ENCODE measurements at places on chromosomes 6 and 20. TPM values are rescaled to one million over a fixed set of nuclear protein-coding genes. Genes with fewer than 3 reads are reported as not detected.
A peak's percentile ranks its signal among the peaks of the same experiment; 100 is the strongest.

Gene SLC22A7
- not detected for total RNA-seq

Gene LY6G6D
- total RNA-seq = not detected

Gene OR2H2
- total RNA-seq = not detected

Gene TREM2
- not detected for total RNA-seq

Gene ZSWIM3
- 3.5 TPM for total RNA-seq

Gene ENPP5
- total RNA-seq = 0.40 TPM

Gene RGL2
- total RNA-seq = 24.3 TPM

GRCh38 chr6:73696966-73697655 is 1.1 kb downstream of the CD109 start:
- DNase-seq = no peak
- H3K4me3 ChIP-seq = peak overlapping the region; percentile 95

DNA sequence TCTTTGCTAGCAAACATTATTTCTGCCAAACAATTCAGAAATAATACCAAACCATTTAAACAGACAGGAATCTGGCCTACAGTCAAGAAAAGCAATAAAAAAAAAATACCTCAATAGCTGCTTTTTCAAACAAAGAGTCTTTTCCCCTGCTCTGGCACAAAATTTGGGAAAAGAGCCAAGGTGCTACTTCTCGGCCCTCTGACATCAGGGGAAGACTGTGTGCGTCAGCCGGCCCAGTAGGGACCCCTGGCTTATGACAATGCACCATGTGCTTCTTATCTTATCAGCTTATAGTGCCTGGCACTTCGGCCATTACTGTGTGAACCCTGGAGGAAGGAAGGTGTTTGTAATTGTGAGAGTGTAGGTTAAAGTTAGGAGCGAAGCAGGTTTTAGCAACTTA is 89.4 kb downstream of the PDE10A start:
- no peaks in the 10 kb centered on the region for H3K4me1 ChIP-seq
- H3K36me3 ChIP-seq = no peaks in the 10 kb centered on the region
- H3K27ac ChIP-seq = no peak overlapping the region
- DNase-seq = no peak

- H3K4me3 ChIP-seq = no peak overlapping the region
- H3K27ac ChIP-seq = no peak overlapping the region
- peaks cover 6% of the 10 kb centered on the region for H3K4me1 ChIP-seq
- H3K36me3 ChIP-seq = no peaks in the 10 kb centered on the region
- no peak for DNase-seq
Observed at GRCh38 chr6:146029573-146030184, 817 bp downstream of the GRM1 start.

- DNase-seq = peak; percentile 54
- peak overlapping the region; percentile 75 for H3K4me3 ChIP-seq
- peaks cover 20% of the 10 kb centered on the region for H3K36me3 ChIP-seq
- no peaks in the 10 kb centered on the region for H3K27me3 ChIP-seq
Observed at GRCh38 chr6:33213166-33213988, 5.1 kb downstream of the RING1 start.

DNA sequence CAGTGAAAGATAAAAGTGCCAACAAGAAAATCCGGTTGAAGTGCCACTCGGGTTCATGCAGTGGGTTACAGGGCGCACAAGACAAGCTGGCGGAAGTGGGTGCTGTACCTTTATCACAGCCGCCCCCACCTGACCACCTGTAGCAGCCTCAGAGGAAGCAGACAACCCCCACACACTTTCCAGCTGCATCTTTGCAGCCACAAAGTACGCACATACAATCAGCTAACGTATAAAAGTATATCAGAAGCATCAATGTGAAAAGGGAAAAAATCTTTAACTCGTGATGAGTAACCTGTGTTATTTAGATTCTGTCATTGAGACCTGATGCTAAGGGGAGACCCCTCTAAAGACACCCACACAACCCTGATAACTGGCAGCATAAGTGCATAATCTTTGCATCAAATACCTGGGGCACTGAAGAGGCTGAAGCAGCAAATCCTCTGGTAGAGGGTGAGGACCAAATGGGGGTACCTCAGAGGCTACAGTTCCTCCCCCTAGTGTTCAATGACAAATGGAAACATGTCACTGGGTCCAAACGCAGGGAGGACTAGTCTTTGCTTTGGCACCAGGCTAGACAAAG is 22.1 kb downstream of the BACH2 start:
- H3K36me3 ChIP-seq = peaks cover 64% of the 10 kb centered on the region
- H3K4me1 ChIP-seq = peaks cover 87% of the 10 kb centered on the region
- H3K27ac ChIP-seq = peak overlapping the region; percentile 96
- DNase-seq = peak; percentile 99
- no peaks in the 10 kb centered on the region for H3K27me3 ChIP-seq

- no peak overlapping the region for H3K4me3 ChIP-seq
- peaks cover 2% of the 10 kb centered on the region for H3K27me3 ChIP-seq
- H3K4me1 ChIP-seq = no peaks in the 10 kb centered on the region
- no peaks in the 10 kb centered on the region for H3K36me3 ChIP-seq
- DNase-seq = no peak
Observed at GRCh38 chr6:47028835-47029360, 13.2 kb downstream of the ADGRF1 start.

DNA sequence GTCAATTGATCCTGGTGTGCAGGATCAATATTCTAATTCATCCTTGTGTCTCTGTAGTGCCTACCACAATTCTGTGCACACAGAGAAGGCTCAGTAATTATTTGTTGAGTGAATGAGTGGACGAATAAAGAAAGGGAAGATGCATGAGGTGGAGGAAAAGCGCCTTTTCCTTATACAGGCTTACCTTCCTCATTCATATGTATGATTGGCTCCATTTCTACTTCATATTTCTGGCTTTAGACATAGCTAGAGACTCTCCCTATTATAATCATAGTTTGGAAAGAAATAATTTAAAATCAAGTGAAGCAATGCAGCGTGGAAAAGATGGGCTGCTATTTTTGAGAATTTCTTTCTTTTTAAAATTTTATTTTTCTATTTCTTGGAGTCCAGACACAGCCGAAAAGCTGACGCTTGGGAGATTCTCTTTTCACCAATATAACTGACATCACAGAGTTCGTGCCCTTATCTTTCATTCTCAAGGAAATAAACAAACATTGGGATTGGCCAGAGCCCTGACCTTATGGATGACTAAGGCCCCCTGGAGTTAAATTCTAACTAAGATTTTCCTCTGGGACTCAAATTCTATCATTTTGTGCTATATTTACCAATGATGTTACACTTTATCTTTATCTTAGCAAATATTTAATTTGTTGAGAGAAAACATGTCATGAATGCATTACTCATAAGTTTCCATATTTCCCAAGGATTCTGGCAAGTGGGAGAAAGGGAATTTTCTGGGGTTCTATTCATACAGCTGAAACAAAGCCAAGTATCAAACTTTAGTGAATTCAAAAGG is 48.1 kb downstream of the PRL start:
- DNase-seq = no peak
- H3K4me3 ChIP-seq = no peak overlapping the region
- no peaks in the 10 kb centered on the region for H3K36me3 ChIP-seq
- no peaks in the 10 kb centered on the region for H3K27me3 ChIP-seq
- H3K27ac ChIP-seq = no peak overlapping the region
- H3K4me1 ChIP-seq = no peaks in the 10 kb centered on the region

DNA sequence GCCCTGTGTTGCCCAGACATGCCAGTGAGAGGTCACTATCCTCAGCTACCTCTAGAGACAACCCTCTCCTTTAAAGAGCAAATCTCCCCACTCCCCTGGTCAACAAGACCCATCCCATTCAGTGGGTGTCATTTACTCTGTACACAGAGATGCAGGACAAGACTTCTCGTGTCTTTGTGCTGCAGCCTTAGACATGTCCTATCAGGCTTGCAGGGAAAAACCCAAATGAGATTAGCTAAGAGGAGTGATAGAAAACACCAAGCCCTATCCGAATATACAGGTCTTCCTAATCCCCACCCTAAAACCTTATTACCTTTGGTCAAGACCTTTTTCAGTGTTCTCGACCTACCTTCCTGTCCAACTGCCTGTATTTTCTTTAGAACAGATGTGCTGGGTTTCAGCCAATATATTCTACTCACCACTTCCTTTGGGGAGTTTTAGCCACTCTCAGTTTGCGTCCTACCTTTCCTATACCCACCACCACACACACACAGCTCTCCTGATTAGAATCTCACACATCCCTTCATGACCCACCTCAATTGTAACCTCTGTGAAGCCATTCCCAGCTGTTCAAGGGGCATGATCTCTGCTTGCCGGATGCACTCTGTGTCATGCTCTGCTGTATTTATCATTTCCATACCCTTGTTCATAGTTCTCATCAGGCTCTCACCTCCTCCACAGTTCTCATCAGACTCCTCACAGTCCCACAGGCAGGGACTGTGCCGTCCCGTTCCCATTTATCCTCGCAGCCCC is 39.7 kb downstream of the TRAM2 start:
- H3K4me1 ChIP-seq = peaks cover 37% of the 10 kb centered on the region
- peaks cover 5% of the 10 kb centered on the region for H3K36me3 ChIP-seq
- no peak overlapping the region for H3K4me3 ChIP-seq
- H3K27me3 ChIP-seq = no peaks in the 10 kb centered on the region
- DNase-seq = peak; percentile 34
- peak overlapping the region; percentile 29 for H3K27ac ChIP-seq

GRCh38 chr20:6525447-6526303 is 241.8 kb upstream of the BMP2 start:
- no peaks in the 10 kb centered on the region for H3K4me1 ChIP-seq
- no peak for DNase-seq
- no peaks in the 10 kb centered on the region for H3K36me3 ChIP-seq
- no peak overlapping the region for H3K4me3 ChIP-seq

DNA sequence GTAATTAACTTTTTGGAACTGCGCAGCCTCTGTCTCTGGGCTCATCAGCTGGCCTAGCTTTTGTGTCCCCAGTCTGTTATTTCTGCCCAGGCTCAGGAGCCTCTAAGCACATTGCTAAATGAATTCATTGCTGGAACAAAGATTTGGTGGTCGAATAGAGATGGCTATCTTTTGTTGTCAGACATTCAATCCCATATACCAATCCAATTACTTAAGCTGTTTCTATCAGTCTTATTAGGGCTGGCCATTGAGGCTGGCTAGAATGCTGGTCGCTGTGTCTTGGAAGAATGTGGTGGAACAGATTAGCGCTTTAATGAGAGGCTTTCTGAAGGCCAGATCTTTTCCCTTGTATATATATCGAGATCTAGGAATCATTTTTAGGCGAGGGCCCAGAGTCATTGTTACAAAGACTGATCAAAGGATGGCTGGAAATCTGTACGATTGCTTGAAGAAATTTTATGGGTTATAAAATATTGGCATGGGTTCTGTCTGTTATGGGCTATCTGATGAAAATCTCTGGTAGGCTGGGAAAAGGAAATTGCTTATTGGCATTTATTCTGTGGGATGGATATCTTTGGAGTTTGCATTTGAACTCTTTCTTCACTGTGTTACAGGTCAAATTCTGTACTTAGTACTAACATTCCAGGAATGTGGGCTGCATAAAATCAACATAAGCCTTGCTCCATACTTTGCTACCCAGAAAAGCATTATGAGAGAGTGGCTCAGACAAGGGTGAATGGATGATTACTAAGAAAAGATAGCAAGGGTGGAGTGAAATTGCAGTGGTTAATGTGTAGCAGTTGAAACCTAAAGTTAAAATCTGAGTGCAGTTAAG is 34.8 kb upstream of the JAG1 start:
- no peak overlapping the region for H3K27ac ChIP-seq
- H3K27me3 ChIP-seq = peaks cover 9% of the 10 kb centered on the region
- no peak overlapping the region for H3K4me3 ChIP-seq
- H3K4me1 ChIP-seq = no peaks in the 10 kb centered on the region

- H3K27me3 ChIP-seq = no peaks in the 10 kb centered on the region
- peaks cover 1% of the 10 kb centered on the region for H3K36me3 ChIP-seq
- no peak overlapping the region for H3K27ac ChIP-seq
Observed at GRCh38 chr6:35011096-35012041, 122.3 kb downstream of the ANKS1A start.

GRCh38 chr6:123515715-123516114 is 121.0 kb downstream of the TRDN start:
- H3K27ac ChIP-seq = no peak overlapping the region
- no peaks in the 10 kb centered on the region for H3K4me1 ChIP-seq
- DNase-seq = no peak
- no peaks in the 10 kb centered on the region for H3K36me3 ChIP-seq

DNA sequence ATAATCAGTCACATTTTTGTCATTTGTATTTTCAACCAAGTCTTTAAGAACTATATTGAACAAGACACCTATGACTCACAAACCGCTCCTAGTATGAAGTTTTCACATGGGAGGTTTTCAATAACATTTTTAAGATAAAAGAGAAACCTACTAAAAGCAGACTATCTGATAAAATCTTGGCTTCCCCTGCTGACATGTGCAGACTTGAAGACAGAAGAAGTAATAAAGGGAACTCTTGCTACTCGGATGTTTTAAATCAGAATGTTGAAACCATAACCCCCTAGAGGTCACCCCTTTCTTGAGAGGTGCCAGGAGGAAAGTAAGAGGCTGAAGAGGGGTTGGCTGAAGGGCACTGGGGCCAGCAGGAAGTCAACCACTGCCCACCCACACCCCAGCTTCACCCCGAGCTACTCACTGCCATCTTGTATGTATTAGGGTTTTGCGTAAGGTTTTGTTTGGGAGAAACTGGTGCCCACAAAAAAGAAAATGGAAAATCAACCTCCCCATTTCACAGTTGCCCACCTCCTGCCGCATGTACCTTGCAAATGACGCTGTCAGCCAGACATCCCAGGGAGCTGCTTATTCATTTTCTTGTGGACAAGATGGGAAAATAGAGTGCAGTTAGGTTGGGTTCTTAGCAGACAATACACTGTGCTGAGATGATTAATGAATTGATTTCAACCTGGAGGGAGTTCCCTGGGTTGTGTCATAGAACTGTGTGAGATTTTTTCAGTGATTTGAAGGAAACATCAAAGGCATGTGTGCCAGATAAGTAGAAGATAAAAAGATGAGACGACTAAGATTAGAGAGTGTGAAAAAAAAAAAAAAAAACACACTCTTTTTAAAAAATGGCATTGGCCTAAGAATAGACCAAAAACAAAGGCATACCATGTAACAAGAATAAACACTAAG is 83.2 kb upstream of the TAB2 start:
- H3K4me1 ChIP-seq = peaks cover 51% of the 10 kb centered on the region
- DNase-seq = peak; percentile 74
- no peaks in the 10 kb centered on the region for H3K27me3 ChIP-seq
- H3K4me3 ChIP-seq = peak overlapping the region; percentile 59

GRCh38 chr6:131470534-131470933 is 102.5 kb upstream of the ARG1 start:
- H3K27me3 ChIP-seq = no peaks in the 10 kb centered on the region
- H3K4me1 ChIP-seq = no peaks in the 10 kb centered on the region
- DNase-seq = no peak
- H3K27ac ChIP-seq = no peak overlapping the region

DNA sequence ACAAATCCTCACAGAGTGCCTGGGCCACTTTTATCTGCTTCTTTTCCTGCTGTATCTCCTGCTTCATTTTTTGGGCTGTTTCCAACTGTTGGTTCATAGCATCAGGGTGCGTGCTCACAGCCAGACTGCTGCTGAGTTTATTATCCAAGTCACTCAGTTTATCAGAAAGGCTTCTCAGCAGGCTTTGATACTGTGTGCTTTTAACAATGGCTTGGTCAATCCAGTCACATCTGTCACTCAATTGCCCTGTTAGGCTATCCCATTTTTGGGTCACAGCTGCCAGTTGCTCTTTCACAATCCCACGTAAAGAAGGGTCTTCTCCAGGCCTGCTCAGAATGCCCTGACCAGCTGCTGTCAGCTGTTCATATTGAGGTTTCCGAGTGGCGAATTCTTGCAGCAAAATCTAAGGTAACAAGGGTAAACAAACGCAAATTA is 87.2 kb downstream of the DST start:
- no peaks in the 10 kb centered on the region for H3K27me3 ChIP-seq
- DNase-seq = no peak
- H3K27ac ChIP-seq = no peak overlapping the region
- peaks cover under 1% of the 10 kb centered on the region for H3K4me1 ChIP-seq
- H3K36me3 ChIP-seq = no peaks in the 10 kb centered on the region

- H3K4me1 ChIP-seq = peaks cover 78% of the 10 kb centered on the region
- peak; percentile 96 for DNase-seq
- H3K27ac ChIP-seq = peak overlapping the region; percentile 98
Observed at GRCh38 chr6:30810813-30811339, 66.5 kb upstream of the IER3 start.
